ENCODE measurements at places on chromosomes 5 and 9.

DNA sequence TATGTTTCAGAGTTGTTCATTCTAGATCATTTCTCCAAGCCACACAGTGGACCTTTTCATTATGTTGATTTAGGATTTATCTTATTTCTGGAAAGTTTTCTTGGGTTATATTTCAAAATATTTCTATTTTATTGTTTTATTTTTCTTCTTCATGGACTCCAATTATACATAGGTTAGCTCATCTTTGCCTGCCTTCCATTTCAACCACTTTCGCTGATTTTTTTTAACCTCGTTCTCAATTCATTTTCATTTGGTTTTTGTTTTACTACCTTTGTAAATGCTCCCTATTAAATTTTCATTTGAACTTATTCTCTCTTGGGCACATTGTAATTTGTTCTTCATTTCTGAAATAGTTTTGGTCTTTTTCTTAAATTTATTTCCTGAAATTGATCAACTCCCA is 169.0 kb upstream of the PITX1 start:
- no peak for DNase-seq

DNA sequence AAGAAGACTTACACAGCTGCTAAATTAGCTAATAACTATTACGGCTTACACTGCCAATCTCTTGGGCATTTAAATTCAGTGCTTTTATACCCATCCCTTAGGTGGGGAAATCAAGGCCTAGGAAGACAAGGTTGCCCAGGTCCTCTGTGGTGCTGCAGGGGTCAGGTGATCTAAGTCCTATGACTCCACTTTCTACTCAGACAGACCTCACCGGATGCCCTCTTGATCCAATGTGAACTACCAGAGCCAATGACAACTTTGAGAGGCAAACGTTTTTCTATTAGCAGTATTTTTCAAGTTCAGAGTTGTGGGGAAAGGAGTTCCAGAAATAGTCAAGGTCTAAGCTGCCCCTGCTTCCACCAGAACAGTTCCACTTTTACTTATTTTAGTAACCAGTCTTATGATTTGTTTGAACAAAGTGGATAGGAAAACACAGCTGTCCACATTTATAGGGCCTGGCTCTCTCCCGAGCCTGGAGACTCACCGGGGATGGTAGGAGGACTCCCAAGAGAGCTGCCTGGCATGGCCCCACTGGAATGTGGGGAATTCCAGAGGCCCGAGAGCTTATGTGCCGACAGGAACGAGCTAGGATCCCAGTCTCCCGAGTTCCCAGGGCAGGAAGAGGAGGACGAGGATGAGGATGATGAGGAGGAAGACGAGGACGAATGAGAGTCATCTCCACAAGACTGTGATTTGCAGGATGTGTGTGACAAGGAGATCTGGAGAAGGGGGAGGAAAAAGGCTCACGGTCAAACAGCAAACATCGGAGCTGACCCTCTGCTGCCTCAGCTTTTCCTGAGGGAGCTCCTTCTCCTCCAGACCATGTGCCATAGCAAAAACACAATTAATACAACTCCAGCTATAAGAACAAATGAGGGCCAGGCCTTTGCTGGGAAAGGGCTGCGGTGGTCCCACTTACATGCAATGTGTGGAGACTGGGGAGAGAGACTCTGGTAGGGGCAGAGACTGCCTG is 16.7 kb downstream of the FAM193B start:
- DNase-seq = no peak

DNA sequence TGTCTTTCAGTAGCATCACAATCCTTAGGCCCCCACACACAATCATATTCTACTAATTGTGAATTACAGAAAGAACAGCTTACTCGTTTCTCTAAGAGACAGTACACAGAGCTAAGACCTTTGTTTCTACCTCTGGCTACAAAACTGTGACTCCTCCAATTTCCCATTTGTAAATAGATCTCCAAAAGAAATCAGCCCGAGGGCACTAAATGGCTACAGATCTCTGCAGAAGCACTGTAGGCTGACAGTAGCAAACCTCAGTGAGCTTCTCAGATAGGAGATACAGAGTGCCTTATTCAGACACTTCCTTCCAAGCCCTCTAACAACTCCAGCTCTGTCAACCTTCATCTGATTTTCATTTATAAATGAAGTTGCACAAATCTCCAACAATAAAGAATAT is 51.0 kb downstream of the EFNA5 start:
- DNase-seq = no peak

DNA sequence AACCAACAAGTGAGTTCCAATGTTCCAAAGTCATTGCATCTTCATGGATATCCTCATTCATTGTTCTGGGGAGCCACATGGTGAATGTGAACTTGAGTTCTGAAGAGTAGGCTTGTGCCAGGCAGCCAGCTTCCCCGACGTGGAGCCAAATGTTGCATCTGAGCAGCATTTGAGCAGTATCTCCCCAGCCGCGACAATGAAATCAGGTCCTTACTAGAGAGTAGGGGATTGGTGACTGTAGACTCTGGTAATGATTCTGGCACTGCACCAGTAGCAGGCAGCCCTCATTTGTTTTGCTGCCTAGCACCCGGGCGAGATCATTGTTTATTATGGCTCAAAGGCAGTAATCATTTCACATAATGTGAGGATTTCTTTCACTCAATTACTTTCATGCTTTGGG is 451.4 kb upstream of the C9orf72 start:
- no peak for DNase-seq

DNA sequence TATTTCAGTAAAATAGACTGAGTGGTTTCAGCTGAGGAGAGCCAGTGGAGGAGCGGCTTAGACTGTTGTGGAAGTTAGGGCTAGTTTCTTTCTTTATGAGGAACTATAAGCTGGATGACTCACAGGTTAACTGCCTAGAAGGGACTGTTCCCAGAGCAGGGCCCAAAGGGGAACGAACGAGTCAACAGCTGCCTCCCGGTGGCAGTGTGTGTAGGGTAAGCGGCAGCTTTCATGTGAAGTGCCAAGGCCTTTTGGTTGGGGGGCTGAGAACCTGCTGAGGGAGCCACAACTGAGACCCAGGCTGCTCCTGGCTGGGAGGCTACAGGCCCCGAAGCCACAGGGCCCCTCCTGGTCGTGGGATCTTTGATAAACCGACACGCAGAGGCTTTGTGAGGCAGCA is 7.0 kb downstream of the SQSTM1 start:
- no peak for DNase-seq

GRCh38 chr9:18604767-18605730 is 131.1 kb downstream of the ADAMTSL1 start:
- DNase-seq = no peak

GRCh38 chr9:115462623-115463022 is 344.7 kb upstream of the TNC start:
- DNase-seq = no peak

- DNase-seq = no peak
Measured at GRCh38 chr5:169527066-169527465, 56.5 kb upstream of the SPDL1 start.

DNA sequence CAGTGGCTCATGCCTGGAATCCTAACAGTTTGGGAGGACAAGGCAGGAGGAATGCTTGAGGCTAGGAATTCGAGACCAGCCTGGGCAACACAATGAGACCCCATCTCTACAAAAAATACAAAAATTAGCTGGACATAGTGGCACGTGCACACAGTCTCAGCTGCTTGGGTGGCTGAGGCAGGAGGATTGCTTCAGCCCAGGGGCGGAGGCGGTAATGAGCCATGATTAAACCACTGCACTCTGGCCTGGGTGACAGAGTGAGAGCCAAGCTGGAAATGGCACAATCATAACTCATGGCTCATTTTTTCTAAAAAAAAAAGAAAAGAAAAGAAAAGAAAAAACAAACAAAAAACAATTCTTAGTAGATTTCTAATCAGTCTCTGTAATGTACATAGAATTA is 446.2 kb downstream of the ELAVL2 start:
- no peak for DNase-seq

GRCh38 chr5:131966551-131966950 is 21.1 kb upstream of the MEIKIN start:
- DNase-seq = no peak

GRCh38 chr9:69513141-69513820 is 158.9 kb downstream of the APBA1 start:
- DNase-seq = no peak

DNA sequence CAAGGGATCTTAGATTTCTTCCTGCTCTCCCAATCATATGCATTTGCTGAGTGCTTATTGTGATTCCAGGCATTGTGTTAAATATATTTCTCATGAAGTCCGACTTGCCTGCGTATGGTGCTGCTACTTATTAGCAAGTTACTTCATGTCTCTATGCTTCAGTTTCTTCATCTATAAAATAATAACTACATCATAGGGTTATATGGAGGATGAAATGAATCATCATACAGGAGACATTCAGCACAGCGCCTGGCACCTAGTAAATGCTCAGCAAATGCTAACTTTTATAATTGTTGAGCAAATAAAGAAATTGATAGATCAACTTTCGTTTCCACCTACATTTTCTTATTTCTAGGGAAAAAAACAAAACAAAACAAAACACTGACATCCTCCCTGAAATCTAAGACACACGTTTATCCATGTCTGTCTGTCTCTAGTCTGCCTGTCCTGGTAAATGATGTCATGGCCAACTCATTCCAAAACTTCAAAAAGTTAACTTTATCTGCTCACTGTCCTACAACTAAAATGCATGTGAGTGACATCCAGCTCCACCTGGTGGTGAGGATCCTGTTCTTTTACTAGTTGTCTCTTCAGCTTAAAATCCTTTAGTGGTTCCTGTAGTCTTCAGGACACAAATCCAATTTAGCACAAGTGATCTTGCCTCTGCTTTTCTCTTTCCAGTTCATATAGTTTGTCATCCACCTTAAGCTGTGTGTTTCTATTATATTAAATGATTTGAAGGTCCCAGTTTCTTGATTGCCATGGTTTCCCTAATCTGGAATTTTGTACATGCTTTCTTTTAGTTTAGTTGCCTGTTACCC is 27.7 kb downstream of the PPP3R2 start:
- DNase-seq = no peak

DNA sequence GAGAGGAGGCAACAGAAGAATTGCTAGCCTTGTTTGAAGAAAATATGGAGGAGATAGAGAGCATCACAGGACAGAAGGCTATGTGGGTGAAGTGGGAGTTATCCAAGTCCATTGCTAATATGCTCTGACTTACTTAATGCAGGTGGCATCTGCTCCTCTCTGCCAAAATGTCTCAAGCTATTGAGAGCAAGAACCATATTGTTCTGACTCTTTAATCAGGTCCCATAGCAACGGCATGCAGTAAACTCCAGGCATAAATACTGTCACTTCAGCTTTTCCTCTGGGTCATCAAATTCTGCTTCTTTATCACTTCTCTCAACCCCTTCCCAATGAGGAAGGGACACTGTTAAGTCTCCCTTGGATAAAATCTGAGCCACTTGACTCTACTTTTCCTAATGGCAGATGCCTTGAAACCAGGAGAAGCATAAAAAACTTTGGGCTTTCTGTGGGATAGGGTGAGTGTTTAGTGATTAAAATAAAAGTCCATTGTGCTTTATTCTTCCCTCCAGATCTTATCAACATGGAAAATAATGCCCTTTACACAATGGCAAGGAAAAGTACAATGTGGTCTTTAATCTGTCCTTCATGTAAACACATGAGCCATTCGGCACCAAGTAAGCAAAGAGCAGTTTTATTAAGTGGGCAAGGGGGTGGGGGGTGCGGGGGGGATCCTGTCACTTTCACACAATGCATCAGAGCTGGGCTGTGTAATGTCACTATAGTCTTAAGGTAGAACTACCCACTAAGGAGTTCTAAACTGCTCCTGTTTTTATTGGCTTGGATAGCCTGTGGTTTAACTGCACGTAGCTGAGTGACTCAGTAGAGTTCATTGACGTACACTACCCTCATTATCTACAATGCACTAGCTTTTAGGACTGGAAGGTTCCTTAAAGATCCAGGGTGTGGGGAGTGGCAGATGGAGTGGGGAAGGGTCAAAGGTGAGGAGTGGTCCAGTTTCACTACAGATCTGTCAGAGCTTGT is 71.0 kb upstream of the TARS1 start:
- no peak for DNase-seq

- DNase-seq = no peak
Measured at GRCh38 chr5:33675958-33676464, 215.8 kb downstream of the ADAMTS12 start.

GRCh38 chr5:131613423-131613822 is 21.6 kb downstream of the RAPGEF6 start:
- DNase-seq = no peak

DNA sequence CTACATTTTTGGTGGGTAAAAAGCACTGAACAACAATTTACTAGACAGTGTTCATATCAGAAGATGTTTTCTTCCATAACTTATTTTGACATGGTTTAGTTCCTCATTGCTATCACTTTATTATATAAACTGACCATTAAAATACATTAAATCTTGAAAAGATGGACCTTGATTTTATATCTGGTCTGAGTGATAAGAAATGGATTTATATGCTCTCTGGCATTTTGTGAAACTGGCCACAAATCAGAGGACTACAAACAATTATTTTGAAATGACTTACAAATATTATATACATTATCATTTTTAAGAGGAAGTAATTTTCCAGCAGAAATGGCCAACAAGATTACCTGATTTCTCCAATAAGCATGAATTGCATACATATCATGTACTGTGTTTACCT is 23.6 kb upstream of the TRIM36 start:
- DNase-seq = no peak

- no peak for DNase-seq
Measured at GRCh38 chr5:109567374-109568044, 122.2 kb upstream of the MAN2A1 start.

DNA sequence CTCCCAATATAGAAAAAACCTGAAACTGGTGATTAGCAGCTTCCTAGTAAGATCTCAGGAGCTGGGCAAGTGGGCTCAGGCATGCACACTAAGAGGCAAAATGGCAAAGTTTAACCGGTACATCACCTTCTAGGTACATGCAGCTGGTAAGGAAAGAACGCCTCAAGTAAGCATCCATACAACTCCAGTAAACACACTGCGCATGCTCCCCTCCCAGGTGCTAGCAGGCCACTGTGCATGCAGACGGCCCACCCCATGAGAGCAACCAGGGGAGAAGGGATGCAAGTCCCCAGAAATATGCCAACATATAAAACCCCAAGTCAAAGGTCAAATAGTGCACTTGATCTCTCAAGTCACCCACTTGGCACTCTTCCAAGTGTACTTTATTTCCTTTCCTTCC is 228.6 kb upstream of the KIF2A start:
- no peak for DNase-seq

- DNase-seq = no peak
Measured at GRCh38 chr5:125348221-125348692, 601.8 kb upstream of the ZNF608 start.

GRCh38 chr5:178057839-178058238 is 55.5 kb upstream of the N4BP3 start:
- no peak for DNase-seq

- DNase-seq = no peak
Measured at GRCh38 chr9:124267271-124267807, 9.6 kb downstream of the NEK6 start.
